ENCODE measurements at places on chromosomes 6 and 20.
A peak's percentile ranks its signal among the peaks of the same experiment; 100 is the strongest.

DNA sequence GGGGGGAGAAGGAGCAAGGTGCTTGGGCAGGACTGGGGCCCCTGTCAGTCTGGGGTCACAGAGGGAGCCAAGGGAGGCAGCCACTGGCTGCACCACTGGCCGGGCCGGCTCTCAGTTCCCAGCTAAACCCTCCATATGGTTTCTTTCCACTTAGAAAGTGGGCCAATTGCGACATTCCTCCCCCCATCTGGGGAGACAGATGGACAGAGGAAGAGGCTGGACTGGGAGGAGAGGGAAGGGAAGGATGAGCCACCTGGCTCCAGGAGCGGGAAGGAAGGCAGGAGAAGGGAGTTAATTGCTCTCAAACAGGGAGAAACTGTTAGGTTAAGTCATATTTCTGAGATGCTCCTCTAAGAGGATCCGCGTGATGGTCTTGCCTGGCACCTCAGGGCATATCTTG lies 82.2 kb downstream of the GRM4 start:
- DNase-seq: no peak

- no peak for DNase-seq
Measured at GRCh38 chr6:117075218-117075617, 190.1 kb upstream of the VGLL2 start.

DNA sequence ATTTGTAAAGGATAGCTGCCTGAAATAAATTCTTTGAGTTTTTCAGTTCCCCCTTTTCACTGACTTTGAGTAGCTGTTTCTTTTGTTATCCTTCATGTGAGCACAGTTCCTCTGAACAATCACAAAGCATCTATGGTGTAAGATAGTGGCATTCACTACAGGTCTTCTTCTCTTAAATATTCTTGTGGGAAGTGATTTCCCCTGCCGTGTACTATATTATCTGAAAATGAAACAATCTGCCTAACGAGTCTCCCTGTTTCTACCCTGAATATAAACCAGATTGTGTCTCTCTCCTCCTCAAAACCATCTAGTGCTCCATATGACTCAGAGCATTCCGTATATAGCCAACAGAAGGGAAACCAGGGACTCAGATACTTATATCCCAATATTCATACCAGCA lies 380.1 kb upstream of the SOX4 start:
- DNase-seq: no peak

GRCh38 chr6:22239261-22239921 lies 57.4 kb downstream of the PRL start:
- DNase-seq: no peak

- no peak for DNase-seq
Measured at GRCh38 chr20:23011008-23011721, 23.9 kb upstream of the SSTR4 start.

DNA sequence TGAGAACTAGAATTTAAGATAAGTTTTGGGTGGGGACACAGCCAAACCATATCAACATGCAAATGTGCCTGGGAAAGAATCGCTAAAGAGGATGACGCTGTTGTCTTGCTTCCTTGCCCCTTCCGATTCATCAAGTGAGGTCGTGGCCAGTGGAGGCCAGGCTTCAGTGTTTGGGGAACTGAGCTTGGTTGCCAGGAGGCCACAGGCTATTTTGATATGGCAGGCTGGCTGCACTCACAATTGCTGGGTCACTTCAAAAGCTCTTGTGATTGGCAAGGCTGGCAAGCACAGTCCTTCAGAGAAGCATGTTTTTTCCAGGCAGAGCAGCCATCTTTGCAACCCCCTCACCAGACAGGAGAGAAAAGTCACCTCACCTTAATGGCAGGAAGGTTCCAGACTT lies 45.8 kb downstream of the SAMD5 start:
- no peak for DNase-seq

- no peak for DNase-seq
Measured at GRCh38 chr6:38508894-38509293, 130.8 kb downstream of the BTBD9 start.

DNA sequence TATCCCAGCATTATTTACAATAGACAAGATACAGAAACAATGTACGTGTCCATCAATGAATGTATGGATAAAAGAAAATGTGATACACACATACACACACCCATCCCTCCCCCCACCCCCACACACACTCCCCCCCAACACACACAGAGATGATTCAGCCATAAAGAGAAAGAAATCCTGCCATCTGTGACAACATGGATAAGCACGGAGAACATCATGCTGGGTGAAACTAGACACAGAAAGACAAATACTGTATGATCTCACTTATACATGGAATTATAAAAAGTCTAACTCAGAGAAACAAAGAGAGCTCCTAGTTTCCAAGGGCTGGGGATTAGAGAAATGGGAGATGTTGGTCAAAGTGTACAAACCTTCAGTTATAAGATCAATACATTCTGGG lies 104.8 kb upstream of the LY86 start:
- no peak for DNase-seq

DNA sequence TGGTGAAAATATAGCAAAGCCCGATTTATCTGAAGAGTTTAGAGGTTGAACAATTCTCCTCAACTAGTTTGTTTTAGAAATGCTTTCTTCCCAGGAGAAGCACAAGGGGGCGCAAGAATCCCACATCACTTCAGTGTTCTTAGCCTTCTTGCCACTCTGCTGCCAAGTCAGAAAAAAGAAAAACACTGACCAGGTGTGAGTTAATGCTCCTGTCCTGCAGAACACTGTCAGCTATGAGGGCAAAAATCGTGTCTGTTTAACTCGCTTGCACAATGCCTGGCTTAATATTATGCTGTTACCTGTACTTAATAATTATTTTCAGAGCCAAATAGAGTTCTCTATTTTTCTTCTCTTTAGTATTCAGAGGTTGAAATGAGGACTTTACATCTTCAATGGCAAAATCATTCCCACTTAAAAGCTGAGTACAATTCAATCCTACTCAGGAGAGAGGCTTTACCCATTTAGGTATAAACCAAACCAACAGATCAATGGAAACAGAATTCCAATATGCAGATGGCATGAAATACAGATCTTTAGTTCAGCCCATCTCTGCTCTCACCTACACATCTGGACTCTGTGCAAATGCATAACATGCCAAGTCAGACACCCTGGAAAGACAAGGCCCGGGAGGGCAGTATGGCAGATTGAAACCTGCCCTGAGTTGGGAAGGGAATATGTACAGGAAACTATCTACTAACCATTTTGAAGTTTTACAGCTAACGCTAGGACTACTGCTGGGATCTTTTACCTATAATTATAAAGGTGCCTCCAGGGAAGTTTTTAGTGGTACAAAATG lies 71.4 kb upstream of the TULP1 start:
- DNase-seq: peak; percentile 40

GRCh38 chr6:19180348-19181072 lies 656.7 kb upstream of the ID4 start:
- peak; percentile 24 for DNase-seq

DNA sequence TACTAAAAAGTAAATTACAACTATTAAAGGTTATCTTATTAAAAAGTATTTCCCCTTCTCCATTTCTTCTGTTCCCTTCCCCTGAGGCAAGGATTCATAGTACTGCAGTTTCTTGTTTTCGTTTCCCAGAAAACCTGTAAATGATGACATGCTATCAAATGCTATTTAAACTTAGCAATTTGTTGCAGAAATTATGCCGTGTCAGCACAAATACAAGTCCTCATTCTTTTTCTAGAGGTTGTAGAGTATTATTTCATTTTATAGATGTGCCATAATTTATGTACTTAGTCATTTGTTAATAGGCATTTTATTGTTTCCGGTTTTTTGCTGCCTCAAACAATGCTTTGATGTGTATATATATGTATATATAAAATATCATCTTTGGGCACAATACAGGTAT lies 268.4 kb downstream of the PLCB1 start:
- no peak for DNase-seq

DNA sequence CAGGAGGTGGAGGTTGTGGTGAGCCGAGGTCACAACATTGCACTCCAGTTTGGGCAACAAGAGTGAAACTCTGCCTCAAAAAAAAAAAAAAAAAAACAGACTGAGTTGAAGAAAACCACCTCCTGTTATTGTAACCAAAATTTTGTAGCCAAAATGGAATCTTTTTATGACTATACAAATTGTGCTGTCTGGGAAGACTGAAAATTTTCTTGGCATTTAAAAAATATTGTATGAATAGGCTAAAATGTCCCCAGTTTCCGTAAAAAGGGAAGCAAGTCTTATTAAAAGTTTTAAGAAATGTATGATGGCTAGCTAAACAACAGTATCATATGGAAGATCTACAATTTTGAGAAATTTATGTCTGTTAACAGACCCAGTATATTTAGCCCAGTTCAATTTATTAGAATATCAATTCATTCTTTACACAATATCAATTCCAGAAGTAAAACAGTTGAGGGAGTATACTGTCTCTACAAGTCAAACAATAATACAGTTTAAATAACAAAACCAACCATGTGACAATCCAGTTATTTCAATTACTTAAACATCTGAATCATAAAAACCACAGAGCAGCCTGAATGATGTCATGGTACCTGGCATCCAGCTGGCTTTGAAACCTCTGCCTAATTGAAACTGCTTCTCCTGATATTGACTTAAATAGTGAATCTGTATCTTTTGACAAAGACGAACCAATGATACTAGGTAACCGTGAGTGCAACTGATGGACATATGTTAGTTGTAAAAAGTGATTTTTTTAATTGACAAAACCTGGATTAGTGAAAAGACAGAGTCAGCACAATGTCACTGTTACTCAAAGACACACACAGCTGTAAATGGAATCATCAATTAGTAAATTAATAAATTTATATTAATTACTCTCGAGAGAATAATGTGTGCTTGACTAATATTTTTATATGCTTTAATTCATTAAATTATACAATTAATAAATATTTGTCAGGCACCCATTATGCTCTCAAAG lies 166.6 kb upstream of the MARCKS start:
- peak; percentile 63 for DNase-seq
